ENCODE measurements at places on chromosomes 2 and 18. TPM values are rescaled to one million over a fixed set of nuclear protein-coding genes. Genes with fewer than 3 reads are reported as not detected.

The C18orf32 gene
- total RNA-seq: 56.8 TPM

The VWA3B gene
- not detected for total RNA-seq

The ALKAL2 gene
- 0.99 TPM for total RNA-seq

The WDR75 gene
- total RNA-seq: 16.4 TPM

The CHAC2 gene
- total RNA-seq: 2.6 TPM

The LDLRAD4 gene
- 36.8 TPM for total RNA-seq

The SSB gene
- 37.4 TPM for total RNA-seq

The CRYGD gene
- not detected for total RNA-seq

The RSAD2 gene
- total RNA-seq: 4.3 TPM

The MFSD6 gene
- 75.0 TPM for total RNA-seq

The SERPINB3 gene
- total RNA-seq: not detected

GRCh38 chr2:209556354-209556961 is 132.6 kb downstream of the MAP2 start:
- no peak for DNase-seq
- no peaks in the 10 kb centered on the region for H3K27me3 ChIP-seq
- no peaks in the 10 kb centered on the region for H3K4me1 ChIP-seq
- no peak overlapping the region for H3K27ac ChIP-seq

- H3K4me1 ChIP-seq: no peaks in the 10 kb centered on the region
- H3K4me3 ChIP-seq: no peak overlapping the region
- no peak for DNase-seq
- no peaks in the 10 kb centered on the region for H3K27me3 ChIP-seq
- H3K36me3 ChIP-seq: peaks cover 40% of the 10 kb centered on the region
Observed at GRCh38 chr2:53755121-53755520, 12.5 kb upstream of the CHAC2 start.

DNA sequence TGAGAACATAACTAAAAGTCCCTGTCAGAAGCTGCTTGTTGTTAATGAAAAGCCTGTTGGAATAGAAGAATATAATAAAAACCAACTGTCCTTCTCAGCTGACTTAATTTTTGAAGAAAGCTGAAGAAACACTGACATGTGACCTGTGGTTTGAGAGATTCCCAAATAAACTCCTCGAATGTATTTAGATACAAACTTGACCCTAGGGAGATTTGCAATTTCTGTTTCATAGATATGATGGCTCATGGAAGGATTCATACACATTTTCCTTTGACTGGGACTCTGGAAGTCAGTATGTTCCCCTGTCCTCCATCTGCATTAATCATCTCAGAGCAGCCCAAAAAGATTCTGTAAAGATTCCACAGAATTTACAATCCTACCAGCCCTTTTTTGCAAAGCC is 195.1 kb downstream of the TMEM247 start:
- H3K27ac ChIP-seq: no peak overlapping the region
- H3K4me1 ChIP-seq: no peaks in the 10 kb centered on the region
- H3K4me3 ChIP-seq: no peak overlapping the region
- no peaks in the 10 kb centered on the region for H3K36me3 ChIP-seq
- DNase-seq: no peak
- H3K27me3 ChIP-seq: no peaks in the 10 kb centered on the region

GRCh38 chr2:15720561-15721307 is 129.1 kb downstream of the DDX1 start:
- DNase-seq: no peak
- no peaks in the 10 kb centered on the region for H3K4me1 ChIP-seq
- no peaks in the 10 kb centered on the region for H3K27me3 ChIP-seq
- H3K27ac ChIP-seq: no peak overlapping the region
- no peak overlapping the region for H3K4me3 ChIP-seq

- H3K4me1 ChIP-seq: peaks cover 42% of the 10 kb centered on the region
- no peak for DNase-seq
- peaks cover 78% of the 10 kb centered on the region for H3K36me3 ChIP-seq
- H3K27ac ChIP-seq: no peak overlapping the region
- no peaks in the 10 kb centered on the region for H3K27me3 ChIP-seq
Observed at GRCh38 chr18:12333506-12334290, 25.7 kb downstream of the TUBB6 start.

DNA sequence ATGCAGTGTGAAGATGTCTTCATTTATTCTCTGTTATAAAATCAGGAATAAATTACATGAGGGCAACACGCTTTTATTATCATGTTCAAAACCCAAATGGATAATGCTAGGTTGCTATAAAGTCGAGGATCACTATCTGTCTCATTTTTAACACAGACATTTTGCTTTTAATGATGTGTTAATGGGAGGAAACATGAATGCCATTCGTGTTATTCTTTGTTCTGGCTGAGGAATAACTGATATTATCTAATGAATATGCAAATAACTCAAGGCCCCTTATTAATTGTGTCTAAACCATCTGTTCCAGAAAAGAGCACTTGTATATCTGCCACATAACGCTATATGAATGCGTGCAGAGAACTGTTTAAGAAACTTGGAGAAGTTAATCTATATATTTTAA is 576.1 kb downstream of the DCDC2C start:
- H3K27me3 ChIP-seq: no peaks in the 10 kb centered on the region
- no peak overlapping the region for H3K4me3 ChIP-seq
- H3K36me3 ChIP-seq: no peaks in the 10 kb centered on the region
- DNase-seq: no peak
- no peaks in the 10 kb centered on the region for H3K4me1 ChIP-seq

DNA sequence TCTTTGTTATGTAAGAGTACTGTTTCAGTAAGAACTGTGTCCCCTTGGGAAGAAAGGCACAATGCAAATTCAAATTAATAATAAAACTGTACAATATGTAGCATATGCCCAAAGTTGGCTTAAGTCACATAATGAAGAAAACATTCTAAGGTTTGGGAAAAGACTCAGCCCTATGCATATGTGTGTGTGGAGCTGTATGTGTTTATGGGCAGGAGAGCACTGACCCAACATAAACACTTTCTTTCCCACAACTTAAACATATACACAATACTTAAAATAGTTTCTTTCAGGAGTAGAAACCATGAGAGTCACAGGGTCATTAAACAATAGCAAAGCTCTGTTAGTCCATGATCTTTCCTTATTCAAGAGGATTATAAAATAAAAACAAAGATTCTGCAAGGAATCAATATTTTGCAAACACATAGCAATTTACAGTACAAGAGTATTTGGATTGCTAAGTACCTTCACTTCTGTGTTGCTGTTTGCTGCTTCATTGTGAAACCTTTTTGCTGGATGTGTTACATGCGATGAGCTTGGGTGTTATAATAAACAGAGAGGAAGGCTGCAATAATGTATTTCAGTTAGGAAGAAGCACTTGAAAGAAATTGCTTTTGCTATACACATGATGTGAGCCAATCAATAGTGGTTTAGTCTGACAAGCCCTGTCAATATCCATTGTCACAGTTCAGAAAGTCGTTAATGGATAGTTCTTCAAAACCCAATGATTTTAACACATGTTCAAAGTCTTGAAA is 347.3 kb downstream of the ARHGAP15 start:
- H3K4me3 ChIP-seq: no peak overlapping the region
- H3K36me3 ChIP-seq: no peaks in the 10 kb centered on the region
- H3K27me3 ChIP-seq: no peaks in the 10 kb centered on the region
- DNase-seq: no peak
- no peak overlapping the region for H3K27ac ChIP-seq

DNA sequence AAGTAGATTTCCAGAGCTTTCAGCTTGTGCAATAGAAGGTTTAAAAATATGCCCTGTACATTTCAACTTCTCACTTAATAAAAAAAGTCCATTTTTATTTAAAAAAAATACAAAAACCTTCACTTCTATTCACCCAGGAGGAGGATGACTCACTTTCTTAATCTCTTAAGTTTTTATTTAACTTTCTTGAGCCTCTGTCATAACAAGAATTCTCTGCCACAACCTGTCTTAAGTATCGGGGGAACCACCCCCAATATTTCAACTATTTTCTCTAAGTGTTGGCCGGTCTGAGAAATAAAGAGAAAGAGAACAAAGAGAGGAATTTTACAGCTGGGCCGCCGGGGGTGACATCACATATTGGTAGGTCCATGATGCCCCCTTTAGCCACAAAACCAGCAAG is 58.4 kb downstream of the LRATD1 start:
- H3K4me1 ChIP-seq: no peaks in the 10 kb centered on the region
- no peak for DNase-seq
- no peaks in the 10 kb centered on the region for H3K27me3 ChIP-seq
- no peaks in the 10 kb centered on the region for H3K36me3 ChIP-seq
- no peak overlapping the region for H3K27ac ChIP-seq

DNA sequence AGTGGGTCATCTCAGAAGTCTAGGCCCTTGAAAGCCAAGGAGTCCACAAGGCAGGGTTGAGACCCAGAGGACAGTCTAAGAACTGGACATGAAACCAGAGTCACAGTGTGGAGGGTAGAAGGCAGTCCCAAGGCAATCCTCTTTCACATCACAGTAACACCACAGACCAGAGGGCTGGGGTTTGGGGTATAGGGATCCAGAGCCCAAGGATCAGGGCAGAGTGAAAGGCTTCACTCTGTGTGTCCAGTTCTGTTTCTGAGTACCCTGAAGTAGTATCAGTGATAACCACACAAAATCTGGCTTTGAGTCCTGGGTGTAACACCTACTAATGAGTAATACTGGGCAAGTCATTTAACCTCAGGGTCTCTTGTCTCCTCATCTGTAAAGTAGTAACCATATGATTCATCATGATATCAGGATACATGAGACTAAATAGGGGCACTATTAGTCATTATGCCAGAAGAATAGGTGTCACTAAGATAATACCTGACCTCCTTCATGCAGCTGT is 91.0 kb downstream of the ICA1L start:
- H3K27ac ChIP-seq: no peak overlapping the region
- peaks cover 37% of the 10 kb centered on the region for H3K36me3 ChIP-seq
- H3K4me1 ChIP-seq: no peaks in the 10 kb centered on the region
- no peaks in the 10 kb centered on the region for H3K27me3 ChIP-seq
- H3K4me3 ChIP-seq: no peak overlapping the region

- no peak overlapping the region for H3K27ac ChIP-seq
- H3K36me3 ChIP-seq: peaks cover 93% of the 10 kb centered on the region
- H3K4me3 ChIP-seq: no peak overlapping the region
- DNase-seq: no peak
- H3K4me1 ChIP-seq: no peaks in the 10 kb centered on the region
- no peaks in the 10 kb centered on the region for H3K27me3 ChIP-seq
Observed at GRCh38 chr2:200470230-200470629, 39.6 kb downstream of the KCTD18 start.

- H3K36me3 ChIP-seq: no peaks in the 10 kb centered on the region
- H3K27ac ChIP-seq: no peak overlapping the region
- H3K4me3 ChIP-seq: no peak overlapping the region
- H3K4me1 ChIP-seq: no peaks in the 10 kb centered on the region
Observed at GRCh38 chr2:72090781-72091482, 56.7 kb downstream of the CYP26B1 start.

GRCh38 chr2:167122389-167122788 is 234.1 kb downstream of the XIRP2 start:
- no peak for DNase-seq
- no peak overlapping the region for H3K4me3 ChIP-seq
- no peak overlapping the region for H3K27ac ChIP-seq
- no peaks in the 10 kb centered on the region for H3K27me3 ChIP-seq
- H3K4me1 ChIP-seq: no peaks in the 10 kb centered on the region

DNA sequence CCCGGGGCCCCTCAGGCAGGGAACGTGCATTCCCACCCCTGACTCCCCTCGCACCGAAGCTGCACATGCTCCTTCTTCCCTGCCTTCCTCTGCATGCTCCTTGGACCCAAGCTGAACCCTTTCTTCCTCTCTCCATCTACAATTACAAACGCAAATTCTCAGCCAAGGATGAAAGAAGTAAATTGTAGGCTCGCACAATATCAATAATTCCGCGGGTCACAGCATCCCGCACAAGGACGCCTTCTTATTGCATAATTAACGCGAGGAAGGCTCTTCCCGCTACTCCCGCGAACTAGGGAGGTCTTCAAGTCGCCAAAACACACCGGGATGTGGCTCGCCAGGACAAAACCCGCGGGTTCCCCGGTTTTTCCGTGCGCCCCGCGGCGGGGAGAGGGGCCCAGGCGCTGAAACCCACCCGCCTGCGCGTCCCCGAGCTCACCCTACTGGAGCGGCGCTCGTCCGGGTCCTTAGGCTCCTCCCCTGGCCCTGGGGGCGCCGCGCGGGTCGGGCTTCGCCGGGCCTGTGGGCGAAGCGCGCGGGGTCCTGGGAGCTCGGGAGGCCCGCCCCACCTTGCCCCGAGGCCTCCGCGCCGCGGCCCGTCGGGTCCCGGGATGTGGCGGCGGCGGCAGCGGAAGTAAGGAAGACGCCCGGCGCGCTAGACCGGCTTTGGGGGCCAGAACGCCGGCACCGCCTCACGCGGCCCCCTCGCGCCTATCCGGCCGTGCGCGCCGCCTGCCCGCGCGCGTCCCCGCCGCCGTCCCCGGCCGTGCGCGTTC is at the start of gene CHST10:
Gene CHST10 (minus strand): TSS at position 734 of the 776 bp plus-strand sequence. CDS start 10,993 bp downstream, outside the sequence.
- H3K27ac ChIP-seq: peak within 1 kb of the TSS; percentile 88
- H3K27me3 ChIP-seq: no peaks in the 10 kb centered on the region
- peak; percentile 80 for DNase-seq
- peak within 1 kb of the TSS; percentile 72 for H3K4me3 ChIP-seq
- no peaks in the 10 kb centered on the region for H3K4me1 ChIP-seq
- H3K36me3 ChIP-seq: no peaks in the 10 kb centered on the region

GRCh38 chr2:194077366-194077765 is 1579.7 kb upstream of the SLC39A10 start:
- DNase-seq: no peak
- no peaks in the 10 kb centered on the region for H3K4me1 ChIP-seq
- no peaks in the 10 kb centered on the region for H3K27me3 ChIP-seq
- no peaks in the 10 kb centered on the region for H3K36me3 ChIP-seq

DNA sequence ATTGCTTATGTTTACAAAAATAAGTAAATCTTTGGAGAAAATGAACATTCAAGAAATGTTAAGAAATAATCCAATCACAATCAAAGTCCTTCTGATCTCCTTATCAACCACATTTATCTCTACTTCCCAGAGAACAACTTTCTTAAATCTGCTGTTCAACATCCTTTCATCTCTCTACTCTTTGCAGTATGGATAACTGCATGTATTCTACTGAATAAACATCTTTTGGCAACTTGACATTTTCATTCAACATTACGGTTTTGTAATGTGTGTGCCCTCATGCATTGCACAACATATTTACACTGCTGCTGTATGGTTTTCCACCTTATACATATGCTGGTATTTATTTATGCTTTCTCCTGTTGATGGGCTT is 9.2 kb downstream of the CMPK2 start:
- DNase-seq: no peak
- no peak overlapping the region for H3K4me3 ChIP-seq
- no peaks in the 10 kb centered on the region for H3K4me1 ChIP-seq

GRCh38 chr2:164600763-164601162 is 20.5 kb downstream of the GRB14 start:
- no peak overlapping the region for H3K4me3 ChIP-seq
- H3K4me1 ChIP-seq: peaks cover 5% of the 10 kb centered on the region
- DNase-seq: no peak

GRCh38 chr2:15669375-15669910 is 77.8 kb downstream of the DDX1 start:
- H3K4me1 ChIP-seq: no peaks in the 10 kb centered on the region
- H3K4me3 ChIP-seq: no peak overlapping the region
- no peak overlapping the region for H3K27ac ChIP-seq
- no peak for DNase-seq
- no peaks in the 10 kb centered on the region for H3K27me3 ChIP-seq

GRCh38 chr2:142938240-142938639 is 60.8 kb downstream of the KYNU start:
- no peaks in the 10 kb centered on the region for H3K36me3 ChIP-seq
- no peak overlapping the region for H3K4me3 ChIP-seq
- no peak for DNase-seq
- no peaks in the 10 kb centered on the region for H3K27me3 ChIP-seq
- no peak overlapping the region for H3K27ac ChIP-seq

GRCh38 chr2:74503506-74504475 is 3.7 kb downstream of the PCGF1 start:
- H3K4me1 ChIP-seq: peaks cover 23% of the 10 kb centered on the region
- H3K4me3 ChIP-seq: peak overlapping the region; percentile 67
- peak overlapping the region; percentile 84 for H3K27ac ChIP-seq
- peaks cover 57% of the 10 kb centered on the region for H3K27me3 ChIP-seq
- DNase-seq: no peak
- no peaks in the 10 kb centered on the region for H3K36me3 ChIP-seq

Data from heart left ventricle (tissue), 16 donors.